Inflammatory macrophage (primary cell): ENCODE measurements at places on chromosomes 7 and 10.

GRCh38 chr7:114298011-114298410 is 116.6 kb upstream of the FOXP2 start:
- no peak for DNase-seq

DNA sequence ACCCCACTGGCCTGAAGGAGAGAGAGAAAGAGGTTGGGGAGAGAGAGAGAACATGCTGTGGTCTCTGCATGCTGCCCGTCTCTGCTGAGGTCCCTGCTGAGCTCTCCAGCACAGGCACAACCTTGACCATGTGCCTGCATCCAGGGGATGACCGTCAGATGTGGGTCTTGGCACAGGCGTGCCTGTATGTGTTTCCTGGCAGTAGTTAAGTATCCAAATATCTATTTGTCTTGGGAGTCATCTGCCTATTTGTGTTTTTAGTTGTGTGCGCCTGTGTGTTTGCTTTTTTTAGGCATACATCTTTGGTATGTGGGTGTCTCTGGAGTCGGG is 1.9 kb upstream of the UNC5B start:
- no peak for DNase-seq

GRCh38 chr7:107744345-107744750 is 406 bp downstream of the CBLL1 start:
- DNase-seq = no peak

GRCh38 chr7:102009628-102010027 is 192.2 kb downstream of the CUX1 start:
- no peak for DNase-seq

DNA sequence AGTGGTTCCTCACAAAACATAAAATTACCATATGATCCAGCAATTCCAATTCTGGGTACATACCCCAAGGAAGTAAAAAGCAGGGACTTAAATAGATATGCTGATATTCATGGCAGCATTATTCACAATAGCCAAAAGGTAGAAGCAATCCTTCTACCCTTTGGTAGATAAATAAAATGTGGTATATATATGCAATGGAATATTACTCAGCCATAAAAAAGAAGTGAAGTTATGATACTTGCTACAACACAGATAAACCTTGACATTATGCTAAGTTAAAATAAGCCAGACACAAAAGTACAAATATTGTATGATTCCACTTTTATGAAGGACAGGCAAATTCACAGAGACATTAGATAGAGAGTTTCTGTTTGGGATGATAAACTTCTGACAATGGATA is 13.3 kb downstream of the JMJD1C start:
- DNase-seq = no peak
